ENCODE measurements at places on chromosomes 3 and 15. TPM values are rescaled to one million over a fixed set of nuclear protein-coding genes. Genes with fewer than 3 reads are reported as not detected.

DNA sequence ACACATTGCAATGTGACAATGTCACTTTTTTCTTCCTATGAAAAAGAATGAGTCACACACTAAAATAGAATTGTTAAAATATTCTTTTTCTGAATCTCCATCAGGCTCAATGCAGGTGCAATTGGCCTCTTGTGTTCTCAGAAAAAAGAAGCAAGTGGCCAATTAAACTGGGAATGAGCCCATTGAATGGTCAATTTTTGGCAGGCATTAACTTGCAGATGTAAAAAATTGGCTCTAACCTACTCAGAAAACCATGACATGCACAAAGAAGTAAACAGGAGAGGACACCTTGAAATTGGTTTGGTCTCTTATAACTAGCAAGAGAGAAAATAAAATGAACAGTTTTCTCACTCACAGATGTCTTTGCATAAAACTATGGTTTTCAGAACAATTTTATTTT is 820.8 kb downstream of the TBL1XR1 start:
- DNase-seq = no peak
- no peak overlapping the region for H3K4me3 ChIP-seq
- no peaks in the 10 kb centered on the region for H3K36me3 ChIP-seq

TRH gene
- not detected for total RNA-seq

CMTM6 gene
- 55.3 TPM for total RNA-seq

TMCO5A gene
- not detected for total RNA-seq

SLC6A1 gene
- total RNA-seq = 0.21 TPM

Data from colonic mucosa (tissue), 4 donors.